ENCODE measurements at places on chromosomes 4 and X.
A peak's percentile ranks its signal among the peaks of the same experiment; 100 is the strongest.

DNA sequence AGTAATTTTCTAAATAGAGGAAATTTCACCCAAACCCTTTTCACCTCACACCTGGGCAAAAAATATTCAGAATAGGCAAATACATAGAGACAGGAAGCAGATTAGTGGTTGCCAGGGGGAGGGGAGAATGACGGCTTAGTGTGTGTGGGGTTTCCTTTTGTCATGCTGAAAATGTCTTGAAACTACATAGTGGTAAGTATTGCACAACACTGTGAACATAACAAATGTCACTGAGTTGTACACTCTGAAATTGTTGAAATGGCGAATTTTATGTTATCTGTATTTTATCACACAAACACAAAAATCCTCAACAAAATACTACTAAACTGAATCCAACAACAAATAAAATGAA is 60.7 kb upstream of the PLAC1 start:
- peak; percentile 15 for DNase-seq

DNA sequence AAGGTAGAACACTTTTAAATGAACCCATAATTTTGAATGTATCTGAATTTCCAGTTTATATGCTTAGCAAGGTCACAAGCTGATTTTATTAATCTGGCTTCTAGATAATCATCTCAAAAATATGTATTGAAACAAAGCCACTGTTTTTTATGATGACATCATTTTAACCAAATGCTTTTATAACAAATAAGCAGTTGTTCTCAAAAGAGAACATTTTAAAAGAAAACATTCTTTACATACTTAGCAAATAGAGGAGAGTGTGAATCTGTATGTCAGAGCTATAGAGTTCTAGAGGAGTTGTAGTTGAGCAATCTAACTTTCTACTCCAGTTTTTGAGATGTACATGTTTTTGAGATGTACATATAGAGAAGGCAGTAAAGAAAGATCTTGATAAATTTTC is 42.5 kb downstream of the LAMP2 start:
- no peak for DNase-seq

GRCh38 chr4:15735536-15735935 is 32.7 kb downstream of the BST1 start:
- no peak for DNase-seq

GRCh38 chrX:117990438-117990837 is 126.2 kb downstream of the KLHL13 start:
- no peak for DNase-seq

DNA sequence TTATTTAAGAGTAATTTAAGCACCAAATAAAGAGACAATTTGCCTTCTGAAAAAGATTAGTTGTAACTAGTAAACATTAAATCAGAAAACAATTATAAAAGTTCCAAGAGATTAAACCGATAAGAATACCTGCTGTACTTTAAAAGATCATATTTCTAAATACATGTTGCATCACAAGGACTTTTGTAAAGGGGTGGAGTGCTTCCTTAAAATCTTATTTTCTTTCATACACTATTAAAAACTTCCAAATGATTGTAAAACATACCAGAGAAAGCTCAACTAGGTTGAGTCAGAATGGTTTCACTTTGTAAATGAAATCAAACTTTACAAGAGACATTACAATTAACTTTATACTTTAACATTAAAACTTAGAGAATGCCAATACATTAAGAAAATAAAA is 41.8 kb downstream of the ACSL4 start:
- no peak for DNase-seq

GRCh38 chr4:91064157-91064853 is 937.1 kb downstream of the CCSER1 start:
- DNase-seq, result no peak

GRCh38 chr4:76607266-76607799 is 172.3 kb downstream of the SHROOM3 start:
- peak; percentile 45 for DNase-seq

- DNase-seq, result no peak
Observed at GRCh38 chrX:39871648-39872047, 226.1 kb downstream of the BCOR start.

DNA sequence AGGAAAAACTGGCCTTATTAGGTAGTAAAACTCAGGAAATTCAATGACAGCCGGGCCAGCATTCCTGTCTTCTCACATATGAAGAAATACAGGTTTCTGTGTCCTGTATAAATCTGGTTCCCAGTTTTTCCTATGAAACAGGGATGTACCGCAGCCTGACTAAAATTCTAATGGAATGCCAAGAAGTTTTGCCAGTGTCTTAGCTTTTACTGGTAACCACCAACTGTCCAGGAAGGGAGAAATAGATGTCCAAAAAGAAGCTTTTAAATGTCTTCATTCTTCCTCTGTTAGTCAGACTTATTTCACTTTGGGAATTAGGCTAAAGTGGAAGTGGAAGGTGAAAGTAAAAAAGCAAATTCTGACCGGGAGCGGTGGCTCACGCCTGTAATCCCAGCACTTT is 108.0 kb upstream of the TBL1X start:
- DNase-seq, result no peak

DNA sequence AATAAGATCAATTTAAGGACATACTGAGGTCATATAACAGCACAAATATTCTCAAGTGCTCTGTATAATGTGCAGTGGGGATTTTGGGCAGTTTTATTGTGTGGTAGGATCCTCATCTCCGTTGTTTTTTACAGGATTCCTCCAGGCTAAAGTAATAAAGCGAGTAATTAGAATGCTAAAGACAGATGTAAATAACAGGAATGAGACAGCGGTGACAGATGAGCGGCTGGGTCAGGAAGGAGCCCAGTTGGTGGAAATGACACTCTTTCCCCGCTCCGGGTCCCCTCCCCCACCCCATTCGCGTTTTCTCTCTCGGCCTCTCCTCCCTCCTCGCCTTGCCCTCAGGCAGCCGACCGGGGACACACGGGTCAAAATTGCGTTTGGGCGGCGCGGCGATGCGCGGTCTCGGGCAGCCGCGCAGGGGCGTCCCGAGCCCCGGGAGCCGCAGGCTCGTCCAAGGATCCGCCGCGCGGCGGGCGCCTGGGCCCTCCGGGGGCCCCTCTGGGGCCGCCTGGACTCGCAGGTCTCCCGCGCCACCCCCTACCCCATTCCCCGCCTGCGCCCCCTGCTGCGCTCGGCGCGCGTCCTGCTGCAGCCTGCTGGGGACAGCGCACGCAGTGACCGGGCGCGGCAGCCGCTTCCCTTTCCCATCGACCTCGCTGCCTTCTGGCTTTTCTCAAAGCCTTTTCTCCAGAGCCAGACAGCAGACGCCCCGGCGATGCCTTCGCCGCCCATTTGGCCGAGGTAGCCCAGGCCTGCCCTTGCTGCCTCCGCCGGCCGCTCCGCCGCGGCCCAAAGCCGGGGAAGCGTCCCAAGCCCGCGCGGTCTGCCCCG is 16.2 kb downstream of the POU4F2 start:
- DNase-seq, result no peak

DNA sequence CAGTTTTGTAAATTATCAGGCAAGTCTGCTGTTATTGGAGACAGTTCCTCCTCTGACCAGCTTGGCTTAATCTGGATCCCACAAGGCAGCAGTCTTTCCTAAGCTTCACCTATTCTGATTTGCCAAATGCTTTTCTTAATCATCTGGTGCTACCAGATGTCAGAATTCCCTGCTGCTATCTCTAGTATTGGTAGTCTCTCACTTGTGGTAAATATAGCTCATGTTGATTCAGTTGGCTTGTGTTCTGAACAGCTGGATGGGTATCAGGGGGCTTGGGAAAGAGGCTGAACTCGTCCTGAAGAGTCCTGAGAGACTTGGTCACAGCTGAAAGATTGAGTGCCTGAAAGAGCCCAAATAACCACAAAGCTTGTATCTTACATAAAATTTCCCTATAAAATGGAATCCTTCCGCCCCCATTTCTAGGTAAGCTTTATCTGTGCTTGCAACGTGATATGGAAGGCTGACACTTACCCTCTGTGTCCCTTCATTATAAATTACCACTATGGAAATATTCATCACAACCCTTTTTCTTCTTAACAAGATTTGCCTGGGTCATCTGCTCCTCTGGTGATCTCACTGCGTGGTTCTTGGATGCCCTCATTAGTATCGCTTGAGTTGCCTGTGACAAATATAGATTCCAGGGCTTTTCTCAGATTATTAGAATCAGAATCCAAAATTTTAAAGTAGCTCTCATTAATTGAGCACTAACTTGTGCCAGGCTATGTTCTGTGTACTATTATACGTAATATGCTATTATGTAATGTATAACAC is 104.1 kb upstream of the GPRIN3 start:
- no peak for DNase-seq

- DNase-seq, result no peak
Observed at GRCh38 chr4:36065274-36065871, 178.9 kb downstream of the ARAP2 start.

GRCh38 chr4:8218371-8219031 is 19.4 kb downstream of the SH3TC1 start:
- DNase-seq, result no peak

GRCh38 chr4:39291686-39292085 is 74.5 kb downstream of the RFC1 start:
- DNase-seq, result no peak
